Effector CD8-positive, alpha-beta T cell (primary cell): ENCODE measurements at places on chromosomes 11 and 22.

DNA sequence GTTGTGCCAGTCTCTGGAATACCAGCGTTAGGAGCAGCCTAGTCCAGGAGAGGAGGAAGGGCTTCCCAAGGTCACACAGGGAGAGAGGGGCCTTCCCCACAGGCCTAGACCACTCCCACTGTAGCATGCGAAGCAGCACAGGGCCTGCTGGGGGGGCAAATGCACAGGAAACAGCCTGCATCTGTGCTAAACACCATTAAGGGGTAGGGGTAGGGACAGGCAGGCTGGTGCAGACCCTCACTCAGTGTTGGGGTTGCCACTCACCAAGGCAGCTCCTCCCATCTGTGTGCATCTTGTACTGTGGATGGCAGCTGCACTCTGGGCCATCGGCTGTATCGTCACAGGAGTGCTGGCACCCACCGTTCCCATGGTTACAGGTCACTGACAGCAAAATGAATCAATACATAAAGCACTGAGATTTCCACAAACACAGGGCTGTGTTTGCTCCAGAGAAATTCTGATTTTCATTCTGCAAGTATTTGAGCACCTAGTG, 24.9 kb downstream of the SCUBE2 start:
- no peak for DNase-seq

GRCh38 chr11:111916768-111917167, 1.9 kb upstream of the C11orf52 start:
- no peak for DNase-seq

GRCh38 chr11:119791701-119792151, 62.7 kb upstream of the NECTIN1 start:
- DNase-seq = no peak

- DNase-seq = no peak
These were observed 559.1 kb downstream of the FAM181B start for GRCh38 chr11:82174610-82175009.

DNA sequence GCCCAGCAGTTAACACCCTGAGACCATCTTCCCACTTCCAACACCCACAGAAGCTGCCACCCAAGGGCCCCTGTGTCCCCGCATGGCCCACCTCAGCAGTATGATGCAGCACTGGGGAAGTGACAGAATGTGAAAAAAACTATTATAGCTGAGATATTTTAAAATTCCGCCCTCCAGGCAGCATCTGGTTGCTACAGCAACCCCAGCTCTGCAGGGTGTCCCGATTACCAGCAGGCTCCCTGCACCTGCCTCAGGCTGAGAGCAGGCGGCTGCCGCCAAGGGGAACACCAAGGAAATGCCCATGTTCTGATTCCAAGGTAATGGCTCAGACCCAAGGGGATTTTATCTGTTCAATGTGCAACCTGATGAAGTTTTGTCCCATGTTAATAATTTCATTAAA, 10.5 kb upstream of the TMEM121B start:
- no peak for DNase-seq

DNA sequence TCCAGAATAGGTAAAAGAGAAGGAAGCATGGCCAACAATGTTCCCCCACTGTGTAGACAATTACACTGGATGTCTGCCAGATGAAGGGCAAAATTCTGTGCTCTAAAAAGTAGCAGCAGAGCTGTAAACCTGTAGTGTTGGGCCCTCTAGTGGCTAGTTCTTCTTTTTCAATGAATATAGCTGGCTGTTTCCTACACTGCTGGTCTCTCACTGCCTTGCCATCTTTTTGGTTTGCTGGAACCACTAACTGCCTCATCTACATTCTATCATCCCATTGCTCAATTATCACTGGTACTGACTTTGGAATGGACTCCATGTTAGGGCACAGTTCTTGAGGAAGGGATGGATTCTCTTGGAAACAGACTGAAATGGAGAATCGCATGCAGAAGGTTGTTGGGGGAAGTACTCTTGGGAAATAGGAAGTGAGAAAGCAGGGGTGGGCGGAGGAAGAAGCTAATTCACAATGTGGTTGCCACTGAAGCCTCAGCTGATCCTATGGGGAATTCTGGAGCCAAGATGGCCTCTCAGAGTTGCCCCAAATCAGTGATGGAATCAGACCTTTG, 17.9 kb downstream of the KCNE3 start:
- DNase-seq = no peak

GRCh38 chr22:17366830-17367229, 2.4 kb upstream of the CECR2 start:
- DNase-seq = no peak

GRCh38 chr11:131713529-131714134, 343.2 kb downstream of the NTM start:
- DNase-seq = no peak

DNA sequence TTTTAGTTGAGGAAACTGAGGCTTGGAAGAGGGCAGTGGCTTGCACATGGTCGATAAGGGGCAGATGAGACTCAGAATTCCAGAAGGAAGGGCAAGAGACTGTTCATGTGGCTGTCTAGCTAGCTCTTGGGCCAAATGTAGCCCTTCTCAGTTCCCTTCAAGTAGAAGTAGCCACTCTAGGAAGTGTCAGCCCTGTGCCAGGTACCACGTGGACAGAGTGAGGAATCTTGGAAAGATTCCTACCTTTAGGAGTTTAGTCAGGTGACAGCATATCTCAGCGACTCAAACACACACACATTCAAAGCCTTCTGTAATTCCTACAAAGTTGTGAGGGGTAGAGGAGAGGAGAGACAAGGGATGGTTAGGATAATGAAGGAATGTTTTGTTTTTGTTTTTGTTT, 18.3 kb downstream of the PIK3IP1 start:
- DNase-seq = no peak
